ENCODE measurements at places on chromosomes 5 and 9. TPM values are rescaled to one million over a fixed set of nuclear protein-coding genes. Genes with fewer than 3 reads are reported as not detected.

DNA sequence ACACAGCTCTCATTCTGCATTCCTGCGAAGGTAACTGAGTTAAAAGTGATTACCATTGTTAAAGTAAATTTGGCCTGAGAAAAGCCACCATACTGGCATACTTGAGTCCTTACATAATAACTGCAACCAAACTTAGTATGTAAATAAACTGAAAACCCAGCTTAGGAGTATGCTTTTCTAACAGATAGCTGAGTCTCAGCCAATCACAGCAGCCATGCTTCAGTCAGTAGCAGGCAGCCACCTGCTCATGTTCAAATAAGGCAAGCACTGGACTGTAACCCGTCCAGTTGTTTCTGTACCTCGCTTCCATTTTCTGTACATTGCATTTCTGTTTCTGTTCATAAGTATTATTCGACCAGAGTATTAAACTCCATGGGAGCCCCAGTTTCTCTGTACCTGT is 58.6 kb downstream of the GCNT4 start:
- DNase-seq: no peak

GRCh38 chr5:89504051-89504450 is 621.1 kb upstream of the MEF2C start:
- no peak for DNase-seq

Gene BTNL3
- total RNA-seq: not detected

Gene SPATA31D4
- not detected for total RNA-seq

Gene PCBD2
- 13.7 TPM for total RNA-seq

All from activated CD8-positive, alpha-beta memory T cell treated with anti-CD3 and anti-CD28 coated beads, Interleukin-2, amount 10 ng/mL, durations not matched to agents 7 days and 5 days (primary cell).